ENCODE measurements at places on chromosomes 11 and 22.

DNA sequence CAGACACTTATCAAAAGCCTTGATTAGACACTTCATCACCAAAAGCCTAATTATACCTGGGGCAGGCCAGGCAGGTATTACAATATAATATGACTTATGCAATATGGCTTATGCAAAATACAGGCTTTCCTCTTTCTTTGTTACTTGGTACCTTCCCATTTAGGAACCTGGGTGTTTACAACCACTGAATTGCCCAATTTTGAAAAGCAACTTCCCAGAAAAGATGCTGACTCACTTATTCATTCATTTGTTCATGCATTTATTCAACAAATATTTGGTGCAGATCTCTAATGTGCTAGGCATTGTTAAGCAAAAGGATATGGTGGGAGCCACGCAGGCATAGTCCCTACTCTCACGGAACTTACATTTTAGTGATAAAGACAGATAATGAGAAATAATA lies 13.6 kb upstream of the JAML start:
- DNase-seq, result no peak

DNA sequence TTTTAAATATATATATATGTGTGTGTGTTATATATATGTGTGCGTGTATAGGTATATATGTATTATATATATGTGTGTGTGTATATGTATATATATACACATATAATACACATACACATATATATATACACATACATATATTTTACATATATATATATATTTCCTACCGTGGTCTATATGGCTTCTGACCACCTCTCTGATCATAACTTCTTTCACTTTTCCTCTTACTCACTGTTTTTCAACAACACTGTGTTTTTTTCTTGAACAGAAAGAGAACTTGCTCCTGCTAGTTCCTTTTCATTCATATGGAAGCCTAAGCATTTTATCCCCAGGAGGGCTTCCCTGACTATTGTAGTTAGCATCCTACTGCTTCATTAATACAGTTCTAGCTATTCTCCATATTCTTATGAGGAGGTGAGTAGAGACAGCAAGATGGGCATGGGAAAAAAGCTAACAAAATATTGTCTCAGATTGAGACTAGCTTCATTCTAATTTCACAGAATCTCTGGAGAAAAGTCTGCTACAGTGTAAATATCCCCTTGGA lies 38.5 kb upstream of the CTSC start:
- no peak for DNase-seq

DNA sequence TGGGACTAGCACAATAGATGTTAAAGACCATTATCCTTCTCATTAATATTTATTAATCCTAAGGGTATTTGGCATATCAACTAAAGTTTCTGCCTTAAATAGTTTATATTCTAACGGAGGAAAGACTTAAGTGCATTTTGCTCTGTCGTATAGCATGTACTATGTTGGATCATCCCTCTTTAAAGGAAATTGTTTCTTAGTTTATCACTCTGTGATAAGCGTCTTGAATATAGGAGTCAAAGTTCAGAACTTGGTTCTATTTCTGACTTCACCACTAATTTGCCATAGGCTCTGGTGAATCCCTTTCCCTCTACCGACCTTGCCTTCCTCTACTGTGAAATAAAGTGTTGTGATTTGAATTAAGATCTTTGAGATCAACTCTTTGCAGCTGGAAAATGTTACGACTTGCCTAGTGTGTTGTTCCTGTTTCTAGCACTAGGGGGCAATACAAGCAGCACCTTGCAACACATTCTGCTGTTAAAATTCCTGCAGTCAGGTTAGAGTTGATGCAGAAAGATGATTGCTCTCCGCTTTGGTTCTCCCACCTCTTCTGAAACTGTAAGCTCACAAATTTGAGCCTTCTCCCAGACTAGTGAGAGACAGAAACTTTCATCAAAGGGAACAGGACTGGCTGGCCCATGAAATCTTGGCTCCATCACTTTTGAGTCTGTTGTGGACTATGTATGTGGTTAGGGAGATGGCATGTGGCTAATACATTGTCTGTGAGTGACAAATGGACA lies 27.8 kb upstream of the ZNRF3 start:
- DNase-seq, result no peak

GRCh38 chr11:11969380-11970215 lies 38.8 kb downstream of the DKK3 start:
- no peak for DNase-seq

- DNase-seq, result no peak
Observed at GRCh38 chr11:64222651-64223000, 3.4 kb downstream of the TRPT1 start.

DNA sequence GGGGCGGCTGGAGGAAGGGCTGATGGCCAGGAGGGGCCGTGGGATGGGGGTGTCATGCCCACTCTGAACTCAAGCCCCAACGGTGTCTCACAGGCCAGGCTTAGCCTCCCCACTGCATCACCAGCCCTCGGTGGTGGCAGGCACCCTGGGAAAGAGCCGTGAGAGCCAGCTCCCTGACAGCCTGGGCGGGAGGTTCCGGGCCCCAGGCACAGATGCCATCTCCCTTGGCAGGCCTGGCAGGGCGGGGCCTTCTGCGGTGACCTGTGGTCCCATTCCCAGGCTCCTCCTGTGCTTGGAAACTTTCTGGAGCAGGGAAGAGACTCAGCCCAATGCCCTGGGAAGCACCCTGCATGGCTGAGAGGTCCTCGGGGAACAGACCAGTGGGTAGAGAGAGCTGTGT lies 4.8 kb downstream of the PHLDA2 start:
- no peak for DNase-seq

GRCh38 chr11:995752-996420 lies 40.6 kb downstream of the MUC6 start:
- no peak for DNase-seq

- DNase-seq, result peak; percentile 1
Observed at GRCh38 chr11:120079750-120080610, 57.9 kb downstream of the TRIM29 start.

GRCh38 chr11:44840521-44841251 lies 110.0 kb downstream of the TP53I11 start:
- no peak for DNase-seq

DNA sequence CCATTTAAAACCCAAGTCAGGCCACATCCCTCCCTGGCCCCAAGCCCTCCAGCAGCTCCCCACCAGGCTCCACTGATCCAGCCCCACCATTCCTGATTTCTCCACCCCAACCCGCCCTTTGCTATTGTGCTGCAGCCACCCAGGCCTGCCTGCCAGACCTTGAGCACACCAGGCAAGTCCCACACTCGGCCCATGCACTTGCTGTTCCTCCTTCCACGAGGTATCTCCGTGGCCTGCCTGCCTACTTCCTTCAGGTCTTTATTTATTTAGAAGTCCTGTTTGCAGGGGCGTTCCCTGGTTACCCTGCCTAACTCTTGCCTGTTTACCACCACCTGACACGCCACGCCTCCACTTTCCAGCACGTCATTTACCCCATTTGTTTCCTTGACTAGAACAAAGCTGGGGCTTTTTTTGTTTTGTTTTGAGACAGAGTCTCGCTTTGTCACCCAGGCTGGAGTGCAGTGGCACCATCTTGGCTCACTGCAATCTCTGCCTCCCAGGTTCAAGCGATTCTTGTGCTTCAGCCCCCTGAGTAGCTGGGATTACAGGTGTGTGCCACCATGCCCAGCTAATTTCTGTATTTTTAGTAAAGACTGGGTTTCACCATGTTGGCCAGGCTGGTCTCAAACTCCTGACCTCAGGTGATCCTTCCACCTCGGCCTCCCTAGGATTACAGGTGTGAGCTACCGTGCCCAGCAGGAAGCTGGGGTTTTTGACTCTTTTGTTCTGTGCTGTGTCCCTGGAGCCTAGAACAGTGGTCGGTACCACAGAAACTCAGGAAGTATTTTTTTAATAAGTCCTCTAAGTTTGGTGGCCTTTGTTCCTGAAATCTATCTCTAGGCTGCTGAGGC lies 6.7 kb downstream of the CENPM start:
- DNase-seq, result peak; percentile 86

- DNase-seq, result no peak
Observed at GRCh38 chr22:48662476-48663135, 1165.1 kb downstream of the BRD1 start.

DNA sequence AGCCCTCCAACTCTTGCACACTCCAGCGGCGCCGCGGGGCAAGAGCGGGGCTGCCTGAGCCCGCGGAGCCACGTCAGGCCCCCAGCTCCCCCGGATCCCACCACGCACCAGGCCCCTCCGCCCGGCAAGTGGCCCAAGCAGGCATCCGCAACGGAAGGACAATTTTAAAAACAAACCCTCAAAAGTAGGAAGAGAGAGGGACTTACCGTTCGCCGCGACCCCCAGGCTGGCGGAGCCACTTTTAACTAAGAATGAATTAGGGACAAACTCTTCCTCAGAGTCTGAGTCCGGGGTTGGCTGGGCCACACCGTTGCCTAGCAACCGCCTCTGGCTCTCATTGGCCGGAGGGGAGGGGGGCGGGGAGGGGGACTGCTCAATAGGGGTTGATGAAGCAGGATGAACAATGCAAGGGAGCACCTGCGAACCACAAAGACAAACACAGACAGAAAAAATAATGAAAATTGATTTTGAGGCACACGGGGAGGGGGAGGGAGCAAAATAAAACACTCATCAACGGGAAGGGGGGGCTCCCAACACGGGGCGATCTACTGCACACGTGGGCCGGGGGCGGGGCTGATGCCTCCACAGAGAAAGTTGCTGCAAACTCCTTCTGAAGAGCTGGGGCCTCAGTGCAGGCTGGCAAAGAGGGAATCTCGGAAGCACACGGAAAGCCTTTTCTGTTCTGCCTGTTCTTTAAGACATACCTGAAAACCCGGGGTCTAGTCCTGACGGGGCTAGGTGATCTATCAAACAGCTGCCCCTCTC lies 387.5 kb upstream of the NARS2 start:
- no peak for DNase-seq

GRCh38 chr11:126149759-126150625 lies 61.5 kb downstream of the RPUSD4 start:
- DNase-seq, result no peak

DNA sequence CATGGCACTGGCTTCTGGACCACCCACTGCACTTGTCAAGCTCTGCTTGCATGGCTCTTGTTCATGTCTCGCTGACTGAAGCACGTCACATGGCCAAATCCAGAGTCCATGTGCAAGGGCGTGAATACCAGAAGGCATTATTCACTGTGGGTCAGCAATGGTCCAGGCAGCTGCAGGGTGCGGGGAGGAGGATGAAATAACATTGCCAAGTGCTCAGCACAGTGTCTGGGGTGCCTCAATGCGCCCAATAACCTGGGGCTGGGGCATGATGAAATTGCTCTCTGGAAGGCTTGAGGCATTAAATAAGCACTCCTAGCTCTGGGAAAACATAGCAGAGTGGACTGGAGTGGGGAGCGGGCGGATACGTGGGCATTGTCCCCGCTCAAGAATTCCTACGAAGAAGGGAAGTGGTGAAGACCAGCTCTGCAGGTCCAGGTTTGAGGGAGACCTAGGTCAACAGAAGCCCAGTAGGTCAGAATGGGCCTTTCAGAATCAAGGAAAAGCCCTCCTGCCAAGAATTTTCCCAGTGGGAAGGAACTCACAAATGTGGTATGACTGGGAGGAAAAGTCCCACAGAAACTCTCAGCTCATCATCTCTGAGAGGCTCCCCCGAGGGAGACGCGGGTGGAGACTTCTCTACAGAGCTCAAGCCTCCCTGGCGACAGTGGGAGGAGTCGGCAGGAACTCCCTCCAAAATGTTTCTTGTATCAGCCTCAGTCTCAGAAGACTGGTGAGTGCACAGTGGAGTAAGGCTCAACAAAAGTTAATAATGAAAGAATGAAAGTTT lies 15.3 kb upstream of the ACCSL start:
- no peak for DNase-seq

- no peak for DNase-seq
Observed at GRCh38 chr11:11247086-11247485, 106.0 kb downstream of the CSNK2A3 start.

DNA sequence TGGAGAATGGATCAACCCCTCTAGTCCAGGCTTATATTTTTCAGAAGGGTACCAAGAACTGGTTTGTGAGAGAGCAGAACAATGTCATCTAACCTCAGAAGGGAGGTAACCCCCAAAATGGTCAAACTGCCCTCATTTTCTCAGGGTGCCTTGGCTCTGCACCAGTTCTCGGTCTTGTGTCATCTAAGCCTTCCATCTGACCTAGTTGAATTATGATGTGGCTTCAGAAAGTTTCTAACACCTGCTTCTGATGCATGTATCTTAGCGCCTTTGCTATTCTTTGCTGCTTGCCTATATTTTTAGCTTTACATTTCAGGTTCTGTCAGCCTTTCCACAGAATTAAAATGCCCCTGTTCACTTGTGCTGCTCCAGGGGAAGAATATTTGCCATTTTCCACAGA lies 91.7 kb upstream of the E2F8 start:
- DNase-seq, result no peak

DNA sequence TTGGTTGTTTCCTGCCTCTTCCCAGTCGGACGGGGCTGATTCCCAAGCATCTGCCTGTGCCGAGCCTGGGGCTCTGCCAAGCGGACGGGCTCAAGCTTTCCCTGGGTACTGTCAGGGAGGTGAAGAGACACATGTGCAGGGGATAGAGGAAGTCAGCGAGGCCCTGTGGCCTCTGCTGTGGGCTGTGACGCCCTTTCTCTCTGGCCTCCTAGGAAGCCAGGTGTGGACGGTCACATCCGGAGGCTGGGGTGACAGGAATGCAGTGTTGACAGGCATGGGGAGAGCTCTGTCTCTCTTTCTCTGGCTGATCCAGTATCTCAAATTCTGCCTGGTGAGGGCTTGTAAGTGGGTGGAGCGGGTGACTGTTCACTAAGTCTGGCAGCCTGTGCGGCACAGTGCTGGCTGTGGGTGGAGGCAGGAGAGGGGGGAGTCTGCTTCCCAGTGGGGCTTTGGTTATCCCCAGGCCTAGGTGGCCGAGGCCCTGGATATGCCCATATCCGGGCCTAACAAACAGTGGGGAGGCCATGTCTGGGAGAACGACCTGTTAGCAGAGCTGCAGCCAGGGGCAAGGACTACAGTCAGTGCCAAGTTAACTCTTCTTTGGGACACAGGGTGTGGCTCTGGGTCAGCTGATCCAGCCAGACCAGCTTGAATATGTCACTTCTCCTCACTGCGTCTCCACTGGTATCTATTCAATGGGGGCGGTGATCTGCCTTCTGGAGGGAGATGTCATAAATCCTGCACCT lies 1.9 kb downstream of the KCTD17 start:
- no peak for DNase-seq

DNA sequence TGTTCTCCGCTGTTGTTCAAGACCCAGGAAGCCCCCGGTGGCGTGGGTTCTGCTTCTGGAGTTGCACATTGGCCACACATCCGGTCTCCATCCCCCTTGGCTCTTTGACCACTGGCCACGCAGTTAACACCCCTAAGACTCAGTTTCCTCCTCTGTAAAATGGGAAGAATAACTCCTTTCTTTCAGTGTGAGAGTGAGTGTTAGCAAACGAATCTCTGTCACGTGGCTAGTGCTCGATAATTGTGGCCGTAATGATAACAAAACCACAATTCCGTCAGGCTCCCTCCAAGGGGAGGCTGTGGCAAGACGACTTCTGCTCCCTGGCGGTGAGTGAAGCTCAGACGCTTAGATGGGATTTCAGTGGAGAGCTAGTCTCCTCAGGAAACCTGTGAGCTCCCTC lies 315.2 kb upstream of the B3GAT1 start:
- no peak for DNase-seq

GRCh38 chr11:63813035-63813562 lies at the start of gene SPINDOC:
SPINDOC (plus strand) TSS chr11:63813456; CDS start chr11:63813687, 231 bp downstream.
- peak; percentile 43 for DNase-seq

Data from stimulated activated CD8-positive, alpha-beta memory T cell treated with anti-CD3 and anti-CD28 coated beads, Interleukin-7, amount 100 ng/mL, for 24 hours (primary cell).